Sciatic nerve (tissue), 2 donors: ENCODE measurements at places on chromosomes 3 and 15.

- DNase-seq: no peak
These were observed 48.8 kb upstream of the PIK3R4 start for GRCh38 chr3:130795396-130795795.

- no peak for DNase-seq
These were observed 11.7 kb upstream of the PYDC2 start for GRCh38 chr3:191449256-191449655.

GRCh38 chr3:120416868-120417267, 33.9 kb downstream of the FSTL1 start:
- DNase-seq: no peak

DNA sequence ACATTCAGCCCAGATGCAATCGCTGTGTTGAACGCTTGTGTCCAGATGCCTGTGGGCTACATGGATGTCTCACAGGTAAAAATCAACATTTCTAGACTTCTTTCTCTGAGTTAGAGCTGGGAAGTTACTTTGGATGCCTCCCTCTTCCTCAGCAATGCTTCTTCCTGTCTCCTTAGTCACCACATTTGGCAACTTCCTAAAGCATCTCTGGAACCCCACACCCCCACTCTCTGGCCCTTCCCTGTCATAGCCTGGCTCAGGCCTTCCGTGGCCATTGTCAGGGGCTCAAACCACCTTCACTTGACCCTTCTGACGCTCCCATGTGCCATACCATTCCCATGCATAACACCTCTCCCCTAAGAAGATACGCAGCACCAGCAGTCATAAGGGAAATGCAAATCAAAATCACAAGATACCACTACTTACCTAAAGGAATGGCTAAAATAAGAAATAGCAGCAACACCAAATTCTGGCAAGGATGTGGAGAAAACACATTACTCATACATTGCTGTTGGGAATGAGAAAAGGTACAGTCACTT, 21.6 kb upstream of the RGMA start:
- DNase-seq: no peak

DNA sequence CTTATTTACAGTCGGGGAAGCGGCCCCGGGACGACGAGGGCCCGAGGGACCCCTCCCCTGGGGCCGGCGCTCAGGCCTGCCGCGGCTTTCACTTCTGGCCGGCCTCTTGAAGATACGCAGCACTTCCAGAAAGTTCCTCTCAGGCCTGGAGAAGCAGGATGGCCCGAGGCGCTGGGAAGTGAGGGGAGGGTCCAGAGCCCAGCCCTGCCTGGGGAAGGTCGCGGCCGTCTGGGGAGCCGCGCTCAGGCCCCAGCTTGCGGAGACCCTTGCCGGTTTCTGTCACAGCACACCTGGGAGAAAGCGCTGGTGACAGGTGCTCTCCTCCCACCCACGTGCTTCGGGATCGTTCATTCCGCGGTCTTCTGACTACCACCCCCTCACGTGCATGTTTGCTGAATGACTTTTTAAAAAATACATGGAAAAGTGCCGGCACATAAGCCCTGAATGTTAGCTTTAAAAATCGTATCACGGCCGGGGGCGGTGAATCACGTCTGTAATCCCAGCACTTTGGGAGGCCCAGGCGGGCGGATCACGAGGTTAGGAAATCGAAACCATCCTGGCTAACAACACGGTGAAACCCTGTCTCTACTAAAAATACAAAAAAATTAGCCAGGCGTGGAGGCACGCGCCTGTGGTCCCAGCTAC, 727 bp upstream of the TM2D3 start:
- no peak for DNase-seq

DNA sequence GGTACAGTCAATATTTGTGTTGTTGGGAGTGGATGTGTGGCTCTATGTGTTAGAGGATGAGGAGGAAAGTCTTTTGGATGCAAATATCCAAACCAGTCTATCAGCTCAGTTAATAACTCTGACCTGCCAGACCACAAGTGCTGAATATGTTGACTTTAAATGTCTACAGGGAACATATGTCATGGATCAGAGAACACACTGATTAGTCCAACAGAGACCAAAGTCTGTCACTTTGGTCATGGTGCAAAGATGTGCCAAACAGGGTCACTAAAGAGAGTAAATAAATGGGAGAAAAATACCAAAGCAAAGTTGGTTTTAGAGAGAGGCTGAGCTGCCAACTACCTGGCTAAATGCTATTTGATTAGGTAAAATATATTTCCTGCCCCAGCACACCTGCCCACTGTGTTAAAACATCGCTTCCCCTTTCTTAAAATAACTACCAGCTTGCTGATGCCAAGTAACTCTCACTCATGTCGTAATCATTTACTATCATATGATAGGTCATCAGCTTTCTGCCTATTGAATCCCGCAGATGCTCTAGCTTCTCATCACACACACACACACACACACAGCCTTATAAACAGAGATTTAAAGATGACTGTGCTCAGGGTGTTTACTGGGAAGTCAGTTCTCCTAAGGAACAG, 173.3 kb downstream of the PDZRN3 start:
- DNase-seq: no peak

DNA sequence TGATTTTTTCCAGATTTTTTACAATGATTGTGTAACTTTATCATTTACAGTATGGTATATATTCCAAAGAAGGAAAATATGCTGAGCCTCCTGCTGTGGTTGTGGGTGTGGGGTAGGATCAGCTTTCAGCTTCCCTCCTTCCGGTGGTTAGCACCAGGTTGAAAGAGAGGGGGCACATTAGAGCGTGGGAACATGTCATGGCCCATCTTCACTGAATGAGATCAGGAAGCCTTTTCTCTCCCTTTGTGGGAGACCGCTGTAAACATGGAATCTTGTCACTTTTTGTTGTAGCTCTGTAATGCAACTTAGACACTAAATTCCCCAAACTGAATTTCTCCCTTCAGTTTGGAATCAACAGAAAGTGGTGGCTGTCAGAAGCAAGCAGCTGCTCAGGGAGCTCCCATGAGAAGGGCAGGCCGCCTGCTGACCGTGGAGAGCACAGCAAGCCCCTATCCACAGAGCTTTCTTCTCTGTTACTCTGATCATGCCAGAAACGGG, 86.7 kb upstream of the LIMD1 start:
- no peak for DNase-seq

DNA sequence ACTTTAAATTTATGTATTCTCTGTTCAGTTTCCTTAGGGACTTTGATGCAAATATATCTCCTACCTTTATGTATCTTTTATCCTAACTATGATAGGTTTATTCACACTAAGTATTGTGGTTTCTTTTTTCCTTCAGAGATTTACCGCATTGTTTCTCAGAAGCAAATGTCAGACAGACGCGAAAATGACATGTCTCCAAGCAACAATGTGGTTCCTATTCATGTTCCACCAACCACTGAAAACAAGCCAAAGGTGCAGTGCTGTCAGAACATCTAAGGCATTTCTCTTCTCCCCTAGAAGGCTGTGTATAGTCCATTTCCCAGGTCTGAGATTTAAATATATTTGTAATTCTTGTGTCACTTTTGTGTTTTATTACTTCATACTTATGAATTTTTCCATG, 18.3 kb downstream of the RAB11A start:
- no peak for DNase-seq

GRCh38 chr3:4938281-4938982, 40.8 kb upstream of the BHLHE40 start:
- no peak for DNase-seq

DNA sequence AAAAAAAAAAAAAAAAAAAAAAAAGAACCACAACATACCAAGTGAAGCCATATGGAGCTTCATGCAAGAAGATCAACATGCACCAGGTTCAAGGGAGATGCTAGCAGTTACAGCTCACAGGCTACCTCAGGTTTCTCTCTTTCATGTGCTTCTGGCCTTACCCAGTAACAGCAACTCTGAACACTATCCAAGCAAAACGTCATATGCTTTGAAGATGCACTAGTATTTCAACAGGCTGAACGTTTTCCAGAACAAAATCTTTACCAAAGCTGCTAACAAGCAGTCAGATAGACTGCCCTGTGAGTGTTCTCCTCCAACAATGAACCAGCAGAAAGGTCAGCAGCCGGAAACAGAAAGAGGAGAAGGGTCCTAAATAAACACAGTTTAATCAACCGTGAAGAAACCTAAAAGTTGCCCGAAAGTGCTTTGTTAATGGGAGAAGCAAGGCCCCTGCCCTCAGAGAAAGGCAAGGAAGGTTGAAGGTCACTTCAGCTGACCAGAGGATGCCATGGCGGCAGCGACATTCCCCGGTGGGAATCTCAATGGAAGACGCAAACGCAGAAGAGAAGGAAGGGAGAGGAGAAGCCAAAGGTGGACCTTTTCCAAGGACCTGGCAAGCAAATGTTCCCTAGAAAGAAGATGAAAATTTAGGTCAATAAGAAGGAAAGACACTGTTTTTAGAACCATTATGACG, 80.1 kb downstream of the CCNL1 start:
- DNase-seq: no peak

DNA sequence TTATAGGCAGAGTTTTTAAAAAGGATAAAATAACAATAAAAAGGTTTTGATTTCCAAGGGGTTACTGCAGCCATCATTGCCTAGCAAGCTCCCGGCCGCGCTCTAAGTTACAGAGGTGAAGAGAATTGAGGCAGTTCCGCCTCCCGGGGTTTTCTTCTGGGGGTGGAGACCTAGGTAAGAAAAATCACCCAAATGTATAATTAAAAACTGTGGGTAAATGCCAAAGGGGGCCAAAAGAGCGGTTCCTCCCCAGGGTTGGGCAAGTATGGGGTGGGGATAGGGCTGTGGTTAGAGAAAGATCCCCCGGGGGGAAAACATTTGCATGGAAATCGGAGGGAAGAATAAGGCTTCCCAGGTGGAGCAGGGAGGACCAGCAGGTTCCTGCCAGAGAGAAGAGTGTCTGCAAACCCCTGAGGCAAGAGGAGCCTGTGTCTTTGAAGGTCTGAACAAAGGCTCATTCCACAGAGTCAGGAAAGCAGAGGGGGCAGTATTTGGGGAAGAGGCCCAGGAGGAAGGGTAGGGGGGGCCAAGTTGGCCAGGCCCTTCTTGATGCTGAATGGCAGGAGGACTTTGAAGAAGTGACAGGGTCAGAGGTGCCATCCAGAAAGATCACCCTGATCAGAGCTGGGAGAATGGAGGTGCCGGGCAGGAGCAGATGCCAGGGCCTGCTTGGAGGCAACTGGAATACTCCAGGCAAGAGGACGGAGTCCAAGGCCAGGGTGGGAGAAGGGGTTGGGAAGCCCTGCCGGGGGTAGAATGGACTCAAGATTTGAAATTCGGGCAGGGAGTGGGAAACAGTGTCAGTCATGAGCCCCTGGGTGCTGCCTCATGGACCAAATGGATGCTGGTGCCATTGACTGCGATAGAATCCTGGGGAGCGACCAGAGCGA, 152.9 kb upstream of the RGMA start:
- no peak for DNase-seq

DNA sequence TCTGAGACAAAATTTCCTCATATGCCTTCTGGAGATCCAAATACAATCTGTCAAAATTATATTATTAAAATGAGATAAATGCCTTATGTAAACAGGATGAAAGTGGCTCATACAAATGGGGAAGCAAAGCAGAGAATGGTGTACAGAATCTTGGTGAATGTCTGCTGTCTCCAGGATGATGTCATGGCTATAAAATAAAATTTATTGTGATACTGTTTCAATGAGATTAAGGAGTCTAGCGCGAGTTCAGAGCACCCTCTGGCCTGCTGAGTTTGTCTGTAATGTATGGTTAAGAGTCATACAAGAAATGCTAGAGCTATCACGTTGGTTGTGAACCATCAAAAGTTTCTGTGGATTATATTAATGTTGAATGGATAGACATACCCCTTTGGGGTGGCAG, 359.7 kb downstream of the EFHB start:
- no peak for DNase-seq

GRCh38 chr3:8656240-8656639, 11.6 kb upstream of the SSUH2 start:
- no peak for DNase-seq

- no peak for DNase-seq
These were observed 13.3 kb downstream of the ADAMTS7 start for GRCh38 chr15:78797951-78798350.

DNA sequence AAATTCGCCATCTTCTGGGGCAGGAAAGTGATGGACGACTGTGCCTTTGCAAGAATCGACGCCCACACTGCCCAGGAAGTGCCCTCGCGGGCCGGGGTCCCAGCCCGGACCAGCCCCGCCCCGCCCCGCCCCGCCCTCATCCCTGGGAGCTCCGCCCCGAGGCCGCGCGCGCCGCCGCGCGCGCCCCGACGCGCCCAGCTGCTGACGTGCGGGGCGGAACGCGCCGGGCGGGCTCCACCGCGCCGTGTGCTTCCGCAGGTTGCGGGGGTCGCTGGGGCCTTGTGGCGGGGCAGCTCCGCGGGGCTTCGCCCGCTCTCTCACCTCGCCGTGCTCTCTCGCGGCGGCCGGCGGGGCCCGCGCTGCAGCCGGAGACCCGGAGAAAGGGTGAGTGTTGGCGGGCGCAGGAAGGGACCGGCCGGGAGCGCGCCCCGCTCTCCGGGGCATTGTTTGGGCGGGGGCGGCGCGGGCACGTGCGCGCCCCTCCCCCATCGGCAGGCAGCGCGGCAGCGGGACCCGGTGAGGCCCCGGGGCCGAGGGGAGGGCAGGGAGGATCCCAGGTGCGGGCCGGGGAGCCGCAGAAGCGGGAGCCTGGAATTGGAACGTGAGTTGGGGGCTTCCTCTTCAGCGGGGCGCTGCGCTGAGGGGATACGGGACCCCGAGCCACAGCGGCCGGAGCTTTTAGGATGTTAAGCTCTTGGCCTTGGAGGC, at the start of gene YEATS2:
YEATS2 (plus strand) TSS at position 188 of the 708 bp plus-strand sequence. CDS start 17,366 bp downstream, outside the sequence.
- peak; percentile 78 for DNase-seq

DNA sequence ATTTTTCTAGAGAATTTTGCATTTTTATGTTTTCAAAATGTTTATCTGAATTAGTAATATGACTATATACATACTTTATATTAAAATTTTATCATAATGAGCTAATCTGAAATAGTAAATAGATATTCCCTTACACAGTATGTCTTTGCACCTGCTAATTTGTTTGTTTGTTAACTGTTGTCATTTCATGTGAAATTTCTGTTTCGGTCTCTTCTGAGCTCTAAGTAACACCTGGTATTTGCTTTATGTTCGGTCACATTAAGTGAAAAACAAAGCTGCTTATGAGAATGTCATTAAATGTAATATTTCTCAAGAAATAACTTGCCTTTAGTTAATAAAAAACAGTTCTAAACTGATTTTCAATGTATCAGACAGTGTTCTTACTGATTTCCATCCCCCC, 61.1 kb downstream of the FNDC3B start:
- DNase-seq: no peak

- no peak for DNase-seq
These were observed 71.2 kb upstream of the GOLGA8B start for GRCh38 chr15:34654625-34655024.

DNA sequence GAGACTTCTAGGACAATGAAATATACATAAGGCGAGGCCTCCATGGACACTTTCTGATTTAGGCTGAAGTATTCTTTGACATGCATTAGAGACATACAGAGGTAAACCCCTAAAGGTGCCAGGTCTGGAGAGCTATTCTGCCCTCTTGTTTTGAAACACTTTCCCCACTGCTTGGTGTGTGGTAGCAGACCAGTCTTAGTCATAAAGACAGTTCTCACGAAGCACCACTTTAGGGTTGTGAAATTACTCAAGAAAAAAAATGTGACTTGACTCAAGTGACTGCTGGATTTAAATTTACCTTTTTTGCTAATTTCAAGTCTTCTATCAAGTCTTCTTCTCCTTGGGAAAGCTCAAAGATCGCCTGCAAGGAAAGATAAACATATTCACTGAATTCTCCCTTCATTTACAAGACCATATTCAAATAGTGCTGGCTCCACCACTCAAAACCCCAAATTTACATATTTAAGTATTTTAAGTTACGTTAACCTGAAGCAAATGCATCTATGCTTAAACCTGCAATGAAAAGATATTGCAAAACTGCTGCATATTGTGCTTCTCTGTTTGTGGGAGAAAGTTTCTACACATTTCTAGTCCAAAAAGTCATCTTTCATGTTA, 48.4 kb downstream of the ARHGEF3 start:
- DNase-seq: no peak
